ENCODE measurements at places on chromosomes 16 and 17.

GRCh38 chr16:58127033-58127556 lies 2.1 kb downstream of the CFAP20 start:
- no peak for DNase-seq

- no peak for DNase-seq
Observed at GRCh38 chr17:63988741-63989621, 9.2 kb upstream of the PRR29 start.

GRCh38 chr16:28923652-28924398 lies 1.2 kb downstream of the RABEP2 start:
- no peak for DNase-seq

GRCh38 chr16:70729292-70729691 lies 43.4 kb upstream of the MTSS2 start:
- no peak for DNase-seq

GRCh38 chr16:80540516-80541305 lies at the start of gene DYNLRB2:
Gene DYNLRB2 (plus strand): TSS chr16:80540993. CDS start chr16:80541077, 84 bp downstream.
- DNase-seq, result peak; percentile 90

- no peak for DNase-seq
Observed at GRCh38 chr17:45314741-45315647, 1.8 kb downstream of the MAP3K14 start.

DNA sequence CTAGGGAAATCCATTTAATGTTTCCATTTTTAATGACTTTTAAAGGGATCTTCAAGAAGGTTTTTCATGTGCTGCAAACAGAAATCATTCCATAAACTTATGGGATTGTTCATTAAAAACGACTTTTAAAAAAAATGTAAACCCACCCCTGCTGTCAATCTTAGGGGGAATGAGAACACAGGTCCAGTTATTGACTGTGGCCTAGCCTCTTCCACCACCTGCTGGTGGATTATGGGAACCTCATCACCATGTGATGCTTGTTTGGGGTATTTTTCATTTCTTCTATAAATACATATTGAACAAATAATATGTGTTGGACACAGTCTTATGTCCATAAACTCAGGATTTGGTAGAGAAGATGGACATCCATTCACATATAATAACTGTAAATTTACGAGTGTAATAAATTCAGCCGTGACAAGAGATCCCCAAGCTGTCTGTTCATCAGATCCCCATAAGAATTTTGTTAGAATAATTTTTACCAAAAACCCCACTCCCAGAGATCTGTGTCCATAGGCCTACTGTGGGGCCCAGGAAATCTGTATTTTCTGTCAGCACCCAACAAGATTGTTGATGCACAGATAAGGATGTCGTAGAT lies 42.0 kb upstream of the TMC5 start:
- peak; percentile 14 for DNase-seq

GRCh38 chr17:65193305-65193704 lies 56.1 kb downstream of the RGS9 start:
- DNase-seq, result no peak

DNA sequence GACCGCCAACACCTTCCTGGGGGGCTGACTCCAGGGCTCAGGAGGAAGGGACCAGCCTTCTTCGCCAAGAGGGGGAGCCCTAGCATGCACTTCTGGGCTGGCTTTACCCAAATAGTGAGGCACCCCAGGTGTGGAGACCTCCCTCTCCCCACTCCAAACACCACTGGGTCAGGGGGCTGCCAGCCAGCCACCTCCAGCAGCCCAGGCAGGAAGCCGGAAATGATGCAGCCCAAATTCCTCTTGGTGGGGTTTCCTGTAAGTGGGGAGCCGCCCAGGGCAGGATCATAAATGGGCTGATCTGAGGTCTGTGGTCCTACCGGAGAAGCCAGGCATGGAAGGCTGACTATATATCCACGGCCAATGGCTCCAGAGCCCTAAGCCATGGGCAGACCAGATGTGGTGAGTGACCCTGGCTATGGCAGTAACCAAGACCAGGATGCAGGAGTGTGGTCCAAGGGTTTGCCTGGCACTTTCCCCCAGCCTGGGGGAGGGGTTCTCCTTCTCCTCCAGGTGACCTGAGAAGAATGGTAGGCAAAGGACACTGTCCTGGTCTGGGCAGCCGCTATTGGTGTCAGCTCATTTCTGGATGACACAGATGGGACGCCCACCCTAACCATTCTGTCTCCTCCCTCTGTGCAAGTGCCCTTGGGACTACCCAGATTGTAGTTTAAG lies 4.2 kb downstream of the GIT1 start:
- no peak for DNase-seq

- DNase-seq, result no peak
Observed at GRCh38 chr16:67548265-67549126, 13.8 kb upstream of the CTCF start.

GRCh38 chr16:75502916-75503605 lies 7.8 kb upstream of the CHST6 start:
- DNase-seq, result no peak

DNA sequence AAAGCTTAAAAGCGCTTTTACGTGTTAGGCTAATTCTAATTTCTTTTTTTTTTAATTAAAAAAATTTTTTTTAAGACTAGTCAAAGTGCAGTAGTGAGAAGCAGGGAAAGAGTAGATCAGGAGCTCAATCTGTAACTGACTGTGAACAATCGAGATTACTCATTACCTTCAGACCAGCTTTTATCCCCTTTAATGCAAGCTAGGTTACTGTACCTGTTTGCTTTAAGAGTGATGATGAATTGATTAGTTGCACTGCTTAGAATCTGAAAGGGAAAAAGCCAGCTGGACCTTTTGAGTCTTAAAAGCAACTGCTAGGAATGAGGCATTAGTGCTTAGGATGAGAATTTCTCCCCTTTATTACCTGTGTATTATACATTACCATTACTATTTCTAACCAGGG lies 19.0 kb downstream of the PSMD11 start:
- no peak for DNase-seq

- no peak for DNase-seq
Observed at GRCh38 chr16:23827057-23827456, 8.7 kb upstream of the PRKCB start.

DNA sequence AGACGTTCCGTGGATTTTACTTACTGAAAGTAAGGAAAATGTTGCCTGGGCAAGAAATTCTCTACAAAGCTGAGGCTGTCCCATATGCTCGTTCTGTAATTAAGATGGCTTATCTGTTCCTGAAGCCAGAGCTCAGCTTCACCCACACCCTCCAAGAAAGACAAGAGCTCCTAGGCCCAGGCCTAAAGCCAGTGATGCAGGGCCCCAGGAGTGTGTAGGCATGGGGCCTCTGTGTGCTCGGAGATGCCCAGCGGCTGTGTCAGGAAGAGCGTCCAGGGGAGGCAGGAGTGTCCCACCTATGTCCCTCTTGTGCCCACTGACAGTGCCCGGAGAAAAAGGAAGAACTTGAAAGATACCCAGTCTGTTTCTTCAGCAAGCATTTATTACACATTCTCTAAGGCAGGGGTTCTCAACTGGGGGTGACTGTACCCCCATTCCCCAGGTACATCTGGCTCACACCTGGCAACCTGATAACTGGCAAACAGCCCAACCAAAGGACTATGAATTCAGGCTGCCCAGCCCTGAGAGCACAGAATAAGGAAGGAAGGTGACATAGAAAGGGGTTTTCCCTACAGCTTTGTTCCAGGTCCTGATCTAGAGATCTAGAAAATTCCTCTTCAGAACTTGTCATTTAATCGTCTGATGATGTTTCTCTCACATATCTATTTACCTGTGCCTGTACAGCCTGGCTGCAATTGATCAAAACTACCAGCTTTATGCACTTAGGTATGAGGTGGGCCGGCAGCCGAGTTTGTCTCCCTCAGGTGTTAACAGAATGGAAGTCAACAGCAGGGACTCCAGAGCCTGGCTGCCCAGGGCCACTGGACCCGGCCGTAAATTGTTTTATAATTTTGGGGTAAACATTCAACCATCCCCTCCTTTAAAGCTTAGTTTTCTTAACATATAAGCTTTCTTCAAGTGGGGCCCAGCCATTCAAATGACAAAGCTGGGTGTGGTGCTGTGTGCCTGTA lies 12.0 kb downstream of the SNN start:
- DNase-seq, result no peak

DNA sequence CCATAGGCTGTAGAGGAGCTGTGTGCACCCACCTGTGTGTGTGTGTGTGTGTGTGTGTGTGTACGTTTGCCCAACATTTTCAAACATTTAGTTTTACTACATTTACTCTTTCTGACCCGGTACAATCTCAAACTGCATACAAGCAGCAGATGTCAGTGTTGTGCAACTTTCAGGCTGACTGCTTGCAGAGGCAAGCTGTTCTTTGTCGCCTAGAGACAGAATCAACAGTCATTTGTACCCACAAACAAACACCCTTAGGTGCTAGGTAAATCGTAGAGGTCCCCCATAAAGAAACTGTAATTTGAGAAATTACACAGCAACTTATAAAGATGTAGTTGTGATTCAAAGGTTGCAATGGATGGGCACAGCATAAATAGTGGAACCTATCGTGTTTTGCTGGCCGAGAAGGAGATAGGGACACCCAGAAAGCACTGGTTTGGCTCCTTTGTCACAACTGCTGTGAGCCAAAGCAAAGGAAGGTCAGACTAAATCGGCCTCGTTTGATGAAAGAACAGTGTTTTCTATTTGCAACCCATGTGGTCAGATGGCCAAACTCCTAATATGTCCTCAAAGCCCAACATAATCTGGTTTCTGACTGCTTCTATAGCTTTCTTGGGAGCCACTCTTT lies 478.4 kb downstream of the TOX3 start:
- no peak for DNase-seq

- DNase-seq, result no peak
Observed at GRCh38 chr16:23423496-23424049, 29.4 kb downstream of the COG7 start.

DNA sequence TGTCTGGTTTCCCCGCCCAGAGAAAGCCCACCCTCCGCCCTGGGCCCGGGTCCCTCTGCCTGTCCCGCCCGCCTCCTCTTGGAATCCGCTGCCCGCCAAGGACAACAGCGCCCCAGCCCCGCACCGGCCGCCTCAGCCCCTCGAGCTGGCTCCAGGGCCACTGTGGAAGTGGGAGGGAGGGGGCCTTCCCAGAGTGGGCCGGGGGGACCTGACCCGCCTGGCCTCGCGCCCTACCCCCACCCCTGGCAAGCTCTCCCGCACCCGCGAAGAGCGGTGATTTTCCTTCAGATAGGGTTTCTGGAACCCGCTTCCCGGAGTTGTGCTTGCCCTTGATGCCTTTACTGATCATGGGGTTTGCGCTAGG lies 2.3 kb upstream of the CBX8 start:
- DNase-seq, result no peak

DNA sequence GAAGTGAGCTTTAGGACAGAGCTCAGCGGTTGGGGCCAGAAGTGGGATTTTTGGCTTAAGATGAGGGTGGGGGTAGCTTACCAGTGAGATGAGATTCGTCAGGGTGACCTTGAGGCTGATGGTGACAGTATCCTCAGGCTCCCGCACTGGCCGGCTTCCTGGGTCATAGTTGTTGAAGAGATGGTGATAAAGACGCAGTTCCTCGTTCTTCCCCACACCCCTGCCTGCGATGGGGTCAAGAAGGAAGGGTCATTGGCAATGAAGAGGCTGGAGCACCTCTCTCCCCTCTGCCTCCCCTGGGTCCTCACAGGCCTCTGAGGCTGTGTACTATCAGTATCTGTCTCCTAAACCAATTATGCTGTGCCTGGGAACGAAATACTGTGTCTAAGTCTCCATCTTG lies 358 bp downstream of the CHRNE start:
- no peak for DNase-seq

GRCh38 chr16:10453159-10453510 lies 67.3 kb downstream of the ATF7IP2 start:
- no peak for DNase-seq

DNA sequence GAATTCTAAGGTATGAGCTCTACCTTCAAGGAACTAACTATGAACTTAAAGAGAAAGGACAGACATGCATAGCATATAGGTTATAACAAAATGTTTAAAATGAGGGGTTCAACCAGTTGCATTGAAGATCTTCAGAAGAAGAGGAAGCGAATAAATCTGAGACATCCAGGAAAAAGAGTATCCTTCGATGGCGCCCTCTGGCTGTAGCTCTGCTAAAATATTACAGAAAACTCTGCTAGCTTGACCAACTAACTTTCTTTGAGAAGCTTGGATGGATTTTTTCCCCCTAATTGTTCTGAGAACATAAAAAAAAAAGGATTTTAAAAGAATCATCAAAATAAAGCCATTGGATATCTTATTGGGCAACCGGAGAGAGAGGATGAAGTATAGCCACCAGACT lies 659.9 kb upstream of the SOX9 start:
- no peak for DNase-seq

- no peak for DNase-seq
Observed at GRCh38 chr16:5905935-5906334, 808.3 kb upstream of the EEF2KMT start.

GRCh38 chr16:19137201-19138128 lies 23.7 kb downstream of the ITPRIPL2 start:
- DNase-seq, result no peak

- DNase-seq, result no peak
Observed at GRCh38 chr16:2016407-2016922, 3.1 kb upstream of the NPW start.

GRCh38 chr17:16583781-16584180 lies 14.8 kb upstream of the ZNF287 start:
- no peak for DNase-seq

DNA sequence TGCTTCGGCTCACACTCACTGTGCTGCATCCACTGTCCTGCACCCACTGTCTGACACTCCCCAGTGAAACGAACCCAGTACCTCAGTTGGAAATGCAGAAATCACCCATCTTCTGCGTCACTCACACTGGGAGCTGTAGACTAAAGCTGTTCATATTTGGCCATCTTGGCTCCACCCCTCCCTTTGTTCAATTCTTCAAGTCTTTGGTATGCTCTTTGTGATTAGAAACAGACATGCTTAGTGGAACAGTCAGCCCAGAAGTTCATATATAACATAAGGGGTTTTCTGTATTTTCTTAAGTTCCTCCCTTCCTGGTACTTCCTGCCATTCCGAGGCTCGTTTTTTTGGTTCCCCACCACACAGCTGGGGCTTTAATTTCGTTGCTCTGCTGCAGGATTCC lies 398.5 kb upstream of the DYNLRB2 start:
- DNase-seq, result no peak

DNA sequence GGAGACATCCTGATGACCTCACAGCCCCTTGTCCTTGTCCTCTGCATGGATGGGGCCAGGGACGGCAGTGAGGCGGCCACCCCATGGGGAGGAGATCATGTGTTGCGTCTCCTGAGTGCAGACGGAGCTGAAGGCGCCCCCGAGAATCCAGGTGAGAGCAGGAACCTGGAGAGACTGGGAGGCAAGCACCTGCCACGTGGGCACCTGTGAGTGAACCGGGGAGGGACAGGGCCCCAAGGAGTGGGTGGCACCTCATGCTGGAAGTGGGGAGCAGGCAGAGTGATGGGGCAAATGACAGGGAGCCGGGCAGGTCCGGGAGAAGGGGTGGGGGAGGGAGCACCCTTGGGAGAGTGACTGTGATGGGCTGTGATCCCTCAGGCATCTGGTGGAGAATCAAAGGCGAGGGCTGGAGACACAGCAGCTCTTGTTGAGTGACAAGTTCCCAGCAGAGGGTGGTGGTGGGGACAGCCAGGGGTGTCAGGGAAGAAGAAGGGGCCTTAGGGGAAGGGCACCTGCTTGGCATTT lies 174.3 kb upstream of the CHMP6 start:
- DNase-seq, result no peak
